ENCODE measurements at places on chromosomes 11 and 22.

GRCh38 chr22:17570851-17571631, 7.7 kb downstream of the SLC25A18 start:
- no peak for DNase-seq

GRCh38 chr11:66011239-66011784, 496 bp upstream of the CST6 start:
- no peak for DNase-seq

GRCh38 chr11:44267006-44267749, 42.8 kb downstream of the ALX4 start:
- no peak for DNase-seq

DNA sequence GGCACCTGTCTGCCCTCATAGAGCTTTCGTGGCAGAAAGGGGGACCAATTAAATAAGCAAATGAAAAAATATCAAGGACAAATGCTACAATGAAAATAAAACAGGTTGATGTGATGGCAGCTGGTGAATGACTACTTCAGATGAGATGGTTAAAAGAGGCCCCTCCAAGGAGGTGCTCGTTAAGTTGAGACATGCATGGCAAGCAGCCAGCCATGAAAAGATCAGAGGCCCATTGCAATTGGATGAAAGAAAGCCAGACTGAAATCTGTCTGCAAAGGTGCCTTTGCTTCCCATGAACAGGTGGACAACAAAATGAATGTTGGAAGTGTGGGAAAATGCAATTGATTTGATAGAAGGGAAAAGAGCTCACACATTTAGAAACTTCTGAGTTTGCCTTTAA, 848 bp upstream of the TRPC6 start:
- DNase-seq, result no peak

GRCh38 chr11:36777311-36777710, 179.3 kb upstream of the RAG2 start:
- no peak for DNase-seq

DNA sequence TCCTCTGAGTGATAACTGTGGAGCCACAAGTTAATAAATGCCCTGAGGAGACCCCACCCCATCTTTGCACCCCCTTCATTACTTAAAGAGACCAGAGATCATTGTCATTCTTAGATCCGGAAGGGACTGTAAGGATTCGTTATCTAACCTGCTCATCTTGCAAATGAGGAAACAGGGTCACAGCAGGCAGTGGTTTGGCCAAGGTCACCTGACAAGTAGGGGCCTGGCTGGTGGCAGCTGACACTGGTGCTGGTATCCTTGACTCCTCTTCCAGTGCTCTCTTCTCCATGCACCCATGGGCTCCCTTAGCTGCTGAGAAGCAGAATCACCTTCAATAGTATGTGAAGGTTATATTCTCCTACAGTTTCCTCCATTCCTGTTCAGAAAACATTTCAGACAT, 151.6 kb downstream of the GRIK4 start:
- DNase-seq, result no peak

- DNase-seq, result no peak
Measured at GRCh38 chr11:7495882-7496551, 10.7 kb downstream of the OLFML1 start.

DNA sequence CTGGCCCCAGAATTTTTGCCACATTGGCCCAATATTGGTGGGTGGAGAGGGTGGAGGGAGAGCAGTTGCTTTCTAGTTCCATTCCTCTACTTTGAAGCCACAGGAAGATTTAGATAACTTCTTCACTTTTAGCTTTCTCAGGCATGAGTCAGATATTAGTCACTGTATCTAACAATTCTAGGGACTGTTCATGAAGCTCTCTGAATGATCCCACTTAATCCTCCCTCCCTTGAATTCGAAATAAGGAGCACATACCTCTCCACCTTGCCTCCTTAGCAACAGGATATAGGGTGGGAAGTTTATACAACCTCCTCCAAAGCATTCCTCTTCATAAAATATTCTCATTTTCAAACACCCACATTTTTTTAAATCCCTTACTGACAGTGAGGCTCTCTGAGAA, 13.5 kb downstream of the FSHB start:
- DNase-seq, result peak; percentile 94

DNA sequence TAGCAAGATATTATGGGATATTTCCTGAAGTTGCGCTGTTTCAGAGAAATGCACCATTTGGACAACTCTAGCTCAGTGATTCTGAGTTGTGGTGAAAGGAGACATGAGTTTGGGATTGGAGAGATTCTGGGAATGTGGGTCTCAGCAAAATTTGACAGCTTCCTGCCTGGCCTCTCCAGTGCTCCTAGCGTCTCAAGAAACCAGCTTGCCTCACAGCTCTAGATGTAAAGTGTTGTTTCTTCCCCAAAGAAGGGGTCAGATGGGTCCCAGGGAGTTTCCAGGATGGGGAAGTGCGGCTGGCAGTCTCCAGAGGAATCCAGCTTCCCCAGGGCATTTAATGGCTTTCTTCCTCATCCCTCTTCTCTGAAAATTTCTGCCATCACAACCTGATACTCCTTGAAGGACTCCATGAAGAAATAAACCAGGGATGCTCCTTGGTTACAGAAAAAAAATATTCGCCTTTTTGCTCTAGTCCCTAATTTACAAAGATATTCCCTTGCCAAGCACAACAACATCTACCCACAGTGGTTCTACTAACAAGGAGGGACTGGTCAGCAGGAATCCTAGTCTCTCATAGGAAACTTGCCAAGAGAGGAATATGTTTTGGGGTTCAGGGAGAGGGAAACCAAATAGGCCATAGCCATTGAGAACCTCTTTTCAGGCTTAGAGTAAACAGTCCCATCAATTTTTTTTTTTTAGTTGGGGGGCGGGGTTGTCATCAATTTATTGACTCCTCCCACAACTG, 185.4 kb upstream of the E2F8 start:
- DNase-seq, result no peak

GRCh38 chr11:62553080-62553838, 6.7 kb upstream of the AHNAK start:
- peak; percentile 99 for DNase-seq

- DNase-seq, result no peak
Measured at GRCh38 chr11:123202155-123203151, 7.4 kb upstream of the CLMP start.

DNA sequence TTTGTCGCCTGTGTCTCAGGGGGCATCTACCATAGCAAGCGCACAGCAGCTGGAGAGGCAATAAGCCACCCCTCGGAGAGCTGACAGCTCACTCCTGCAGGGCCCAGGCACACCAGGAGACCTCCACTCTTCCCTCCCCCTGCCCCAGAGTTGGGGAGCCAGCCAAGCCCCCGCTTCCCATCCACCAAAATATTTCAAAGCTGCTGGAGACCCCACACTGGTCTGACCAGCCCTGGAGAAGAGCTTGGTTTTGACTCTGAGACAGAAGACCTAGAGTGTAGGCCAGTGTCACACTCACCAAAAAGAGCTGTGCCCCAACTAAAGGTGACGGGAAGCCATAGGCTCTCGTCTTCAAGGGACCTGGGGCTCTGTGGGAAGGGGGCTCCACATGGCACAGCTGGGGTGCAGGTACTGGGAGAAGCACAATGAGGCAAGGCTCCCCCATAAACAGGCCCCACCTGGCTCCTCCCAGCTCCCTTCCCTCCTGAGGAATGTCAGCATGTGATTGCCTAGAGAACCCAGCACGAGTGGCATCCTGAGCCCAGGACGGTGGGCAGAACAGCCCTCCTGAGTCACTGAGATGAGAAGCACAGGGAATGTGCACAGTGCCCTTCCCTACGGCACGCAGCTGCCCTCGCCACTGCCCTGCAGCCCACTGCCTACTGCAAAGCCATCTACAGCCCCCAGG, 5.8 kb upstream of the GNAZ start:
- DNase-seq, result no peak

DNA sequence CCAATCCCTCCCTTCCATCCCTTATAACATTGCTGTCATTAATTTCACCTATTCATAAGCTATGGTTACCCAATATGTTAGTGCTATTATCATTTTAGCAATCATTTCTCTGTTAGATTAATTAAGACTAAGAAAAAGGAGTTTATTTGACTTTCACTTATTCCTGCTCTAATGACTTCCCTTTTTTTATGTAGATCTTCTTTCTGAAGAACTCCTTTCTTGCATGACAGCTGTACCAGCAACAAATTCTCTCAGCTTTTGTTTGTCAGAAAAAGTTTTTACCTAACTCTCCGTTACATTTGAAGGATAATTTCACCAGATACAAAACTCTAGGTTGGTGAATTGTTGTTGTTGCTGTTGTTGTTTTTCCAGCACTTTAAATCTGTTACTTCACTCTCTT, 28.6 kb upstream of the OR8B8 start:
- DNase-seq, result no peak

DNA sequence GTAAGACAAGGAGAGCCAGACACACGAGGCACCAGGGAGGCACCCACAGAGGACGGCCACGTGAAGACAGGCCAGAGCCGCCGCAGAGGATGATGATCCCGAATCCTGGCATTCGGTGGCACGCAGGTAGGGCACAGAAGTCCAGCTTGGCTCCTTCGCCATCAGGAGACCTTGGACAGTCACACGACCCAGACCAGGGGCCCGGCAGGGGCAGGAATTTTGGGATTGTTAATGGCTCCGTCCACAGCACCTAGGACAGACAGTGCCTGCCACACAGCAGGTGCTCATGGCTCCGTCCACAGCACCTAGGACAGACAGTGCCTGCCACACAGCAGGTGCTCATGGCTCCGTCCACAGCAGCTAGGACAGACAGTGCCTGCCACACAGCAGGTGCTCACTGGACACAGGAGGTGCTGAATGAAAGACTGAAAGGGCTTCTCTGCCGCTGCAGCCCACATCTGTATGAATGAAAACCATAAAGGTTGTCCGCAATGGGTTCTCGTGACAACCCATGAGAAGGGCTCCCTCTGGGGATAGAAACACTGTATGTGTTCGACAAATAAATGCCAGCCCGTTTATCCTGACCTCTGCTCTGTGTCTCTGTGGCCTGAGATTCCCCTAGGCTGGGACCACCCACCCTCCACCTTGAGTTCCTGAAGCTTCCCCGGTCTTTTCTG, 341.6 kb downstream of the CTTN start:
- no peak for DNase-seq

GRCh38 chr22:40482391-40482790, 112.0 kb downstream of the SGSM3 start:
- no peak for DNase-seq

- no peak for DNase-seq
Measured at GRCh38 chr11:103069367-103069766, 22.6 kb downstream of the DCUN1D5 start.

DNA sequence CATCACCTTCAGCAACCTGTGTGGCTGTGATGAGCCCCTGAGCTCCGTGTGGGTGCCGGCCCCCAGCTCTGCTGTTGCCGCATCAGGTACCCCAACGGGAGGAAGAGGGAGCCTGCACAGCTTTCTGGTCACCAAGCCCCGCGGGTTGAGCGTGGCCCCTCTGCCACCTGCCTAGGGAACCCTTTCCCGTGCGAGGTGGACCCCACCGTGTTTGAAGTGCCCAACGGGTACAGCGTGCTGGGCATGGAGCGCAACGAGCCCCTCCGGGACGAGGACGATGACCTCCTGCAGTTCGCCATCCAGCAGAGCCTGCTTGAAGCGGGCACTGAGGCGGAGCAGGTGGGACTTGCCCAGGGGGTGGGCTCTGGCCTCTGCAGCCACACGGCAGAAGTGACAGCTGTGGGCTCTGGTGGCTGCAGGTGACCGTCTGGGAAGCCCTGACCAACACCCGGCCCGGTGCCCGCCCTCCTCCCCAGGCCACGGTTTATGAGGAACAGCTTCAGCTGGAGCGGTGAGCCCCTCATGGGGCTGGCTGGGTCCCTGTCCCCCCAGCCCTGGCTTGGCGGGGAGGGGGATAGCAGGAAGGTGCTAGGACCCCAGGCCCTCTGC, 1.9 kb upstream of the SSH3 start:
- DNase-seq, result no peak

DNA sequence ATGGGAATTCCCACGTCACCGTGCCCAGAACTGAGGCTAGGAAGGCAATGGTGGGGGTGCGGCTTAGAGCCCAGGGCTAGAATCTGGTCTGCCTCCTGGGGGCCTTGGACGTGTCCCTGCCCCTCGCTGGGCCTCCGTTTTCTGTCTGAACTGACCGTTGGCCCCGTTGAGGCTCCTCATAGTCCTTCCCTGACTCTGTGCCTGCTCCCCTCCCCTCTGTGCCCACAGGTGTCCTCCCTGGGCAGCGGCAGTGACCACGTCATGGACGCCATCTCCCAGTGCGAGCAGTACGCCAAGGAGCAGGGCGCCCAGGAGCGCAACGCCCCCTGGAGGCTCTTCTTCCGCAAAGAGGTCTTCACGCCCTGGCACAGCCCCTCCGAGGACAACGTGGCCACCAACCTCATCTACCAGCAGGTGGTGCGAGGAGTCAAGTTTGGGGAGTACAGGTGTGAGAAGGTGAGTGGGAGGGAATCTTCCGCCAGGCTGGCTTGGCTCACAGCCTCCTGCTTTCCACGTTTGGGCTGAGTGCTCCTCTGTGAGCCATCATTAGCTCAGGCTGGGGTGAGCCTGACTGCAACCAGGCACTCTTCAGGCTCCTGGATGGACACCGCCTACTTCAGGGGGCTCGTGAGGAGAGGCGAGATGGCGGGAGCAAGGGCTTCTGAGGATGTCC, 63.9 kb downstream of the MYO7A start:
- peak; percentile 46 for DNase-seq

DNA sequence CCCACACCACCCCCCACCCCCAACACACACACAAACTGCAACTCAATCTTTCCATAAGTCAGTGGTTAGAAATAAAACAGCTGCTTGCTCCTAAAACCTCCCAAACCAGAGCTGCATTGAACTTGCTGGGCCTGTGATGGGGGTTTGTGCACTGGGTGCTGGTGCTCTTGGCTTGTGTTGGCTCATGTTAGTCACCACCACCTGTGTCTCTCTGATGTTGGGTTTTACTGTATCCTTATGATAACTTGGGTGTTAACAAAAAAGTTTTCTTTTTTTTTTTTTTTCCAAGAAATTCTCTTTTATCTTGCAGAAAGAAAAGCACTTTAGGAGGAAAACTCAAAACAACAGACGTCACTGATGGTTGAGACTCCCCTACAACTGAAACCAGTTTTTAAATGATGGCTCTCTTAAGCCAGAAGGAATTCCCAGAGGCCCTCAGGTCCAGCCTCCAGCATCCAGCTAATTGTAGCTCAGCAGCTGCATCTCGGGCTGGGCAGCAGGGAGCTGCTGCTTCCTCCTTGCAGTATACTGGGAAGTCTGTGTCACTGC, 79.9 kb upstream of the DRD2 start:
- DNase-seq, result no peak

DNA sequence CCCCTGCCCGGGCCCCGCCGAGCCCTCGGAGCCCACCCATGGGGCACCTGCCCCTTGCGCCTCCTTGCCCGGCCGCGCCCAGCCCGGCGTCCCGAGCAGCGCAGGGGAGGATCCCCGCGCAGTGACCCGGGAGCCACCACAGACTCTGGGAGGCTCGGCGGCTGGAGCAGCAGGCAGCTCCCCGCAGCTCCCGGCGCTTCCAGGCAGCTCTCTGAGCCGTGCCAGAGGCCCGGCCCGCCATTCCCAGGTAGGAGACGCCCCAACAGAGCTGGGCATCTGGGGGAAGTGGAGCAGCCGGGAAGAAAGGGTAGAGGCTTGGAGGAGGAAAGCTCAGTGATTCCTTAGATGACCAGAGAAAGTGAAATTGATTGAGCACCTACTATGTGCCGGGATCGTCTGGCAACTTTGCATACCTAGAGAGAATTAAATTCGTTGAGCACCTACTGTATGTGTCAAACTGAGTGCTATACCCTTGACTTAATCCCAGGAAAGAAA, 670 bp downstream of the RASD2 start:
- DNase-seq, result no peak
